Activated CD4-positive, alpha-beta T cell treated with anti-CD3 and anti-CD28 coated beads for 24 hours (primary cell): ENCODE measurements at places on chromosomes 7 and 10.

DNA sequence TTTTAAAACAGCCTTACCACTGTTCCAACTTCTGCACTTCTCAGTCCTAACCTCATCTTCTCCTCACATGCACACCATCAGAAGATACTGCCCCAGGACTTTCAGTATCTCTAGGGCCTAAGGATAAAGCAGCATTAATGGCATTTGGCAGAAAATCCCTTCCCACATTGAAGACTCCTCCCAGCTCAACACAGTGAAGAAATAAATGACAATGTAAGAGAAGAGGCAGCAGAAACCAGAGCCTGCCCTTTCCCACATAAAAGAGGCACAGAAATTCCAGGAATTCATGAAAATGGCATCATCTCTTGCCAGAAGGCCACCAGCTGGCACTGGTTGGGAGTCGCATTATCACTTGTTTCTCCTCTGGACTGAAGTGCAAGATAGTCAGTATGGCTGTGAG lies 3.7 kb downstream of the GCC1 start:
- DNase-seq, result no peak

GRCh38 chr7:1123715-1124114 lies 35.8 kb downstream of the GPER1 start:
- DNase-seq, result no peak

DNA sequence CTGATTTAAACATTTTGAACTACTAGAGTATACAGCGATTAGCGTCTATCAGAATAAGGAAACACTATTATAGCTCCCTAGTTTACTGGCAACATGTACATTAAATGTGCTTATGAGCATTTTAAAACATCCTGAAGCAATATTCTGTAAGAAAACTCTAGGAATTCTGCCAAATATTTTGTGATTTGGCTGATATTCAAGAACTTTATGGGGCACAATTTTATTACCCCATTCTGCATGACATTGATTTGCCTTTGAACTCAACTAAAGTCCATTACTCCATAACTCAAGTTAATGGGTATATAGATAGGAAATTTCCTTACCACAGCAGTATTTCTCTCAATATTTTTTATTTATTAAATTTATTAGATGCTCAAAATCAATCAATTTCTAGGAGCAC lies 369.9 kb upstream of the KCND2 start:
- no peak for DNase-seq

DNA sequence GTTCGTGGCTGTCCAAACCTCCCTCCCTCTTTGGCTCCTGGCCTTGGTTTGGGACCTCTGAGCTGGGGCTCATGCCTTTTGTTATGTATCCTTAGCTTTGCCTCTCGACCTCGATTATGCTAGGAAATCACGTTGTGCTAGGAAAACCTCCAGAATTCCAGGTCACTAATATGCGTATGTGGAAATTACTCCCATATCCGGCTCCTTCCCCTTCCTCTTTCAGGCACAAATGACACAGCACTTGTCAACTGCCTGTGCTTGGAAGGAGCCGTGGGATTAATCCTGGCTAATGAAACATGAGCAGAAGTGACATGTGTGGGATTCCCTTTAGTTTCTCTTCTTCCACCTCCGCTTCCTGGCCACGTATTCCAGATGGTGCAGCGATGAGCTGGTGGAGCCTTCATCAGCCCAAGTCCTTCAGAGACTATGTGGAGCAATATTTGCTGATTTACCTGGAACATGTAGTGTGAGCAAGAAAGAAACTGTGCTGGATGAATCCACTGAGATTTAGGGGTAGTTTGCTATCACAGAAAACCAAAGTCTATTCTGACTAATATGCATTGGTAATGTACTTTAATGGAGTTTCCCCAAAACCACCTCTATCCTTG lies 149.2 kb downstream of the REEP3 start:
- no peak for DNase-seq

DNA sequence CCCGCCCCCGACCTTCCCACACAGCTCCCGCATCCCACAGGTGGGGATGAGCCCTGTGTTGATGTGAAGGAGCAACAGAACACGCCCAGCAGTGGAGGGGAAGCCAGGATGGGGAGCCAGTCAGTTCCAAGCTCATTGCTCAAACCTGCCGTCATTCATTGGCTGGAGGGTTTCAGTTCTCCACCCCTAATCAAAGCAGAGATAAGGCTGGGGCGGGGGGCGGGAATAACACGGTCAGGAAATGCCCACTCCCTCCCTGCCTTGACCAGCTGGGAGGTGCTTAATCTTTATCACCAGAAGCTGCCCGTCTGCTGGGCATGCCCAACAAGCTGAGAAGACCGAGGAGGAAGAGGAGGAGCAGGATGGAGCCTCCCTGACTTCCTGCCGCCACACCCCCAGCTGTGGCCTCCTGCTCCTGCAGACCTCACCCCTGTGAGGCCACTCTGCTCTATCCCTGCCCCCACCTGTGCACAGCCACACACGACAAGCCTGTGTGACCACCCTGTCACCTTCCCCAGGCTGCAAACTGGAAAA lies 265.1 kb downstream of the ZEB1 start:
- DNase-seq, result no peak

GRCh38 chr10:2978574-2979273 lies 88.6 kb upstream of the PFKP start:
- no peak for DNase-seq

DNA sequence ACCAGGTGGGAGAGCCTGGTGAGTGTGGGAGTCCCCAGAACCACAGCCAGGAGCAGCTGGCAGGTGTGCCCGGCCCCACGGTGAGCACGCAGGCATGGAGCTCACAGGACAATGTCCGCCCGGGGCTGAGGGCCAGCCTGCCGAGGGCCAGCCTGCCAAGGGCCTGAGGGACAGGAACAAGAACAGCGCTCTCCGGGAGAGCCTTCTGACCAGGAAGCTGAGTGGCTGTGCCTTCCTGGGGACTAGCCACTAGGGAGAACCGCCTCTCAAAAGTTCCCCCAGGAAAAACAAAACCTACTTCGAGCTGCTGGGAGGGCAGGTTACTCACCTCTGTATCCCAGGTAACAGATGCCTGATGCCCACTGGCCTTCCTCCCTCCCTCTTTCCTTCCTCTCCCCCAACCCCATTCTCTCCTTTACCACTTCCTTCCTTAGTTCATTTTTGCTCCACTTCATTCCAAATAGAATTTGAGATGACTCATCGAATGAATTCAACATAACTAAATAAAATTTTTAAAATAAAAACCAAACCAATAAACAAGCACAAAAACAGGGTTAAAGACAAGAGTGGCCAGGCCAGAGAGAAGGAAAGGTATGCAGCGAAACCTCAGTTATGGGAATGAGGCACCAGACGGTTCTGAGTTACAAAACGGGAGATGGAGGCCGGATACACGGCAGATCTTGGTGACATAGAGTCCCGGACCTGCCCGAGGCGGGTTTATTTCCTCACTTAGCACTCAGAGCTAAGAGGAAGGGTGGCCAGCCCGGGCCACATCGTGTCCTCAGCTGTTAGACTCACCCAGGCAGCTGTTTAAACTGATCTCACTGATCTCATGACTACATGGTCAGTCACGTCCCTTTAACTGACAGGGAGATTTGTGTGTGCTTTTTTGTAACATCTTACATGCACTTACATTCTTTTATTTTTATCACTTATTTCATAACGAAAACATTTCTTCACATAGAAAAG lies 128.5 kb downstream of the TNS3 start:
- DNase-seq, result no peak

GRCh38 chr7:139918480-139918879 lies 89.4 kb downstream of the TBXAS1 start:
- no peak for DNase-seq

DNA sequence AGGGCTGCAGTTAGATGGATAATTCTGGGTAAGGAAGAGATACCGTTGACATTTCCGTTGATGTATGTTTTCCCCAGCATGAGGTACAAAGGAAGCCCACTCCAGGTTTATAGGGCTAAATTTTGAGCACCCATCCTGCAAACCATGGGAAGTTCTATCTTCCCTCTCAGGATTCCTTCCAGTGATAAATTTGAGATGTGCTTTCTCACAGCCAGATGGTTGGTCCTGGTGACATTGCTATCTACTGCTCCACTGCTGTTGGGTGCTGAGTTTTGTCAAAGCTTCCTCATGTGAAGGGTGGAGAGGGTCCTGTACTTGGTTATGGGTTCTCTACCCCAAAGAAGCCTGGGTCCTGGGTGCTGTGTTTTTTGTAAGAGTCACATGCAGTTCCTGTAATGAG lies 57.4 kb downstream of the CXCL12 start:
- no peak for DNase-seq

DNA sequence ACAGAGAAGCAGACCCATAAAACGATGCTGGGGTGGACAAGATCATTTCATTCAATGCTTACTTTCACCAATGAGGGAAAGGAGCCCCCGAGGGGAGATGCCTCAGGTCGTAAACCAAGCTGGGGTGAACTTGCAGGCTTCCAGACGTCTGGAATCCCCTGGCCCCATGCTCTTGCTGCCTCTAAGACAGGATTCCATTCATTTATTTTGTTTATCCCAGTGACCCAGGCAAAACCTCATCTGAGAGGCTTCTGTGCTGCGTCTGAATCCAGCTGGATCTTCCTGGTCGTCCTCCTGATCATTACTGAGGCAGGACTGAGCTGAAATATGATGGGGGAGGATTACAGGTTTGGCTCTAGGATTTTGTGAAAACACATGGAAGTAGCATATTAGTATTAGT lies 182.9 kb downstream of the MYOF start:
- no peak for DNase-seq

DNA sequence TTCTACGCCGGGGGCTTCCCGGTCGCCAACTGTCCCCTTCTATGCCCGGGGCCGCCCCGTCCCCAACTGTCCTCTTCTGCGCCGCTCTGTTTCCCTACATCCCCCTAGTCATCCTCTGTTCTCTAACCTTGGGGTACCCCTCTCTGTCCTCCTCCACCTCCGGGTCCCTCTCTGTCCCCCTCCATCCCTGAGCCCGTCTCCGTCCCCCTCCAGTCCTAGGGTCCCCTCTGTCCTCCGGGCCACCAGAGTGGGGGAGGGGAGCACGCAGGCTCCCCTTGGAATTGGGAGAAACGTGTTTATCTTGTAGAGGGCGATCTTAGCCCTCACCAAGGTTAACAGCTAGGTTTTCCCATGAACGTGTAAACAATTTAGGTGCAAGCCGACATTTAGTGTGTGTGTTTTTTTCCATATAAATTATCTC lies 852 bp upstream of the KLF6 start:
- DNase-seq, result no peak
